ENCODE measurements at places on chromosomes 6 and 20.

- DNase-seq = no peak
Measured at GRCh38 chr6:4751823-4752464, 24.3 kb upstream of the CDYL start.

- no peak for DNase-seq
Measured at GRCh38 chr6:93749191-93749590, 329.8 kb upstream of the EPHA7 start.

DNA sequence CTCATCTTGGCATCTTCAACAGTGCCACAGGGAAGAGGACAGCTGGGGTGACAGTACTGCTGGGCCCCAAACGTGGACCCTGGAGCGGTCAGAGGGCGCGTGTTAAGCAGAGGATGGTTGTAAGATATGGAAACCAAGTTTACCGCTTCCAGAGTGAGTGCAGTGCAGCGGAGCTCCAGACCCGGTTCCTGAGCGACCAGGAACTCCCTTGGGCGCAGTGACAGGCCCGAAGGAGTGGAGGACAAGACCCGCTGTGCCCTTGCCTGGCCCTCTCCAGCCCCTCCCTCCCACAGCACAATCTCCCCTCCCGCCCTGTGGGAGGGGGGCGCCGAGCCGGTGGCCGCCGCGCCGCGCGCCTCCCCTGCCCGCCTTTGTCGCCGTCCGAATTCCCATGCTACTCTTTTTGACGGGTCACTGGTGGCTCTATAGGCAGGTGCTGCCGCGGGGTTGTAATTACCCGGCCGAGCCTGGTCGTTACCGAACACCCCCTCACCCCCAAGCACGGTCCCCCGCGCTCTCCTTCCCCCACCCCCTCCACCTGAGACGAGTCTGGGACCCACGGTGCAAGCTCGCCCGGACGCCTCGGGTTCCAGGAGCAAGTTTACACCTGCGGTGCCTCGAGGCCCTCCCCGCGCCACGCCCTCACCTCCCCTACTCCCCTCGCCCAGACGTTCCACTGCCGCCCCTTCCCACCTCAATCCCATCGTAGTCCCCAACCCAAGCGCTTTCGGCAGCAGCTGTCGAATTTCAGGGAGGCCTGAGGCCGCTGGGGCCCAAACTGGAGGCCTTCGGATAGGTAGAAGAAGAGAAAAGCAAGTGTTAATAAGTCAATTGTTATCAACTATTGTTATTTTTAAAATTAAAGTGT is 3.9 kb downstream of the NR2E1 start:
- DNase-seq = no peak

DNA sequence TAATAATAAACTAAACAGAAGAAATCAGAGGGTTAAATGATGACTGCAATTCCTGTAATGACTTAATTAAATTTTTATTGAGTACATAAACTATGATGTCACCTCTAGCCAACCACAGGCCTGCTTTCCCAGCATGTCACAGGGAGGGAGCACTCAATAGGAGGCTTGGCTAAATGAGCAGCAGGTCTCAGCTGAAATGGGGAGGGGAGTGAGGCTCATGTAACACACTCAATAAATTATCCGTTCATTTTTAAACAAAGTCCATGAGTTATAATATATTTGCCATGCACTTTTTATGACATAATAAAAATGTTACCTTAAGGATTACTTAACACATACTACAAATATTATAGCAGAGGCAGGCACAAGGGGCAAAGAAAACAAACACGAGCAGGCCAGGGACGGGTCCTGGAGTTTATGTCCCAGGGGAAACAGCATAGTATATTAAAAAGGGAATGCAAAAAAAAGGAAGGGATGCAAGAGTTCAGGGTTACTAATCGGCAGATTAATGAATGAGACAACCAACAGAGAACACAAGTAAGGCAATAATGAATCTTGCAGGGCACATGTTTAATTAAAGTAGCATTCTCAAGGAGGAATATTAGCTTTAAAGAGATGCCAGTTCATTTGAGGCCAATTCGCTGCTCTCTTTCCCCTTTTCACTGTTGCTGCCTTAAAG is 27.1 kb upstream of the FAM83C start:
- DNase-seq = no peak

DNA sequence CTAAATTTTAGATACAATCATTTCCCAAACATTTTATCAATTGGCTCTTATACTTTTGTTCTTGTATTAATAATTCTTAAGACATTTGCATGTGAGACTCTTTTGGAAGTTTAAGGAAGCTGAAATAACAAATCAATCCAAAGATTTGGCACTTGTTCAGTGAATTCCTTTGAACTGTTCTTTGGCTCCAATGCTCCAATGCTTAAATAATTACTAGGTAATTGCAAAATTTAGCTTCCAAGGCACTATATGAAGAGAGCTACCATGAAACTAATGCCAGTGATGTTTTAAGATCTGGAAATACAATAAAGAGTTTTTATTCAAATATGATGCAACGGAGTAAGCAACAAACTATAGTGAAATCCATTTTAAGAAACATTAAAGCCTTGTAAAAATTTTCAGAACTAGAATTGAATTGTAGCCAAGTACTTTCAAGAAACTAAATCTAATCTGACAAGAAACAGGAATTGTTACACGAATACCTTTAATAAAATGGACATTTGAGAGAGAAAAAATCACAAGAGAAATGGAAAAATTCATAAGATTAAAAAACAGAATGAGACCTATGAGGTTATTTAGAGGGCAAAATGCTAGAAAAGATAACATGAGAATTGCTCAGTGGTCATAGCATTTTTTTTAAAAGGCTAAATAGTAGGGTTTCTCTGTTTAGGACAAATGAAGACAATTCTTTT is 43.6 kb upstream of the SMLR1 start:
- no peak for DNase-seq

DNA sequence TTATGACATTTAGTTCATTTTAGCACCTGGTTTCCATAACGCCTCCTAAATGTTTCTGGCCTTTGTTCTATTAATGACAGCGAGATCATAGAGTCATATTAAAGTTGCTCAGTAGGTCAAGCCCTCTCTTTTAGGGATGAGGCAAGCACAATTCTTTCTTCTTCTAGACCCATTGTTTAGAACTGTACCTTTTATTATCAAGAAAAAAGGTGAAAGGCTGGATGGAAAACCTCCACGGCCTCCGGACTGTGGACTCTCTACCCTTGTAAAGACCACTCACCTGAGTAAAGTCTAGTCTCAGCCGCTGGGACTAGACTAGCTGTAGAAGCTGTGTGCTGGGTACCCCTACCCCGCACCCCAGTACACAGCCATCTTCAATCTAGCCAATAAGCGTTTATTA is 6.0 kb upstream of the AFDN start:
- DNase-seq = no peak

DNA sequence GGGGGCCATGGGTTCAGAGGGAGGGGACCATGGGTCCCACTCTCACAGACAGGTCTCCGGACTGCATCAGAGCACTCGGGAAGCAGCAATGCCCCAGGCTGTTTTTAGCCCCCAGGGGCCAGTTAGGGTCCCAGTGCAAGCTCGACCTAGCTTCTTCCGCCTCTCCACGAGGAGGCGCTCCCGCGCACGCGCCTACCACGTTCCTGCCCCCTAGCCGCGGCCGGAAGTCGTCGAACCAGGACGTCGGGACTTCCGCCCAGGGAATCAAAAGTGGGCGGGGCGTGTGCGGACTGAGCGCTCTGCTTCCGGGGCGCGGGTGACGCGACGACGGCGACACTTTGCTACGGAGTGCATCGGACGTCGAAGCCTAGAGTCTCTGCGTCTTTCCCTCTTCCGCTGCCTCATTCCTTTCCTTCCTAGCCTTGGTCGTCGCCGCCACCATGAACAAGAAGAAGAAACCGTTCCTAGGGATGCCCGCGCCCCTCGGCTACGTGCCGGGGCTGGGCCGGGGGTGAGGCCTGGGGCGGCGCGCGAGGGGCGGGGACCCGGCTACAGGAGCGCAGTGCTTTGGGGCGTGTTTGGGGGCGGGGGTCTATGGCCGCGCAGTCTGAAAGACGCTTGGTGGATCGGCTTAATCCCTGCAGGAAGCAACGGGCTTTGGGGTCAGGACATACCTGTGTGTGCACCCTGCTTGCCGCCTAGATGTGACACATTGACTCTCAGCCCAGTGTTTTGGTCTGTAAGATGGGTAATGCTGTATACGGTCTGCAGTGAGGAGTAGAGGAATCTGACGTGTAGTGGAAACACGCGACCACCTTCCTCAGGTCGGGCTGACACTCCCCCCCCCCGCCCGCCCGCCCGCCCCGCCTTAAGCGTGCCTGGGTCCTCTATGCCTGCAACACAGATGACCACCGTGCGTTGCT is at the start of gene PRPF6:
TSS of gene PRPF6 (plus strand) at position 327 of the 923 bp plus-strand sequence. CDS start at position 441, 114 bp downstream.
- DNase-seq = peak; percentile 94

DNA sequence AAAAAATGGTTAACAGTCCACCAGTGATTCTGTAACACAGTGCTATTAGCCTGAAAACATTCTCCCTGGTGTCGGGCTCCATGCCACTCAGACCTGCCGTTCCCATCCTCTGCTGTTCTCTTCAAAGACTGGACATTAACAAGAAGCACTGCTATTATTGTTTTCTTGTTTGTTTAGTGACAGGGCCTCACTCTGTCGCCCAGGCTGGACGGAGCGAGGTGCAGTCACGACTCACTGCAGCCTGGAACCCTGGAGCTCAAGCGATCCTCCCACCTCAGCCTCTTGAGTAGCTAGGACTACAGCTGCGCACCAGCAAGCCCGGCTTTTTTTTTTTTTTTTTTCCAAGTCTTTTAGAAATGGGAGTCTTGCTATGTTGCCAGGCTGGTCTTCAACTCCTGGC is 9.6 kb downstream of the RMND1 start:
- no peak for DNase-seq

DNA sequence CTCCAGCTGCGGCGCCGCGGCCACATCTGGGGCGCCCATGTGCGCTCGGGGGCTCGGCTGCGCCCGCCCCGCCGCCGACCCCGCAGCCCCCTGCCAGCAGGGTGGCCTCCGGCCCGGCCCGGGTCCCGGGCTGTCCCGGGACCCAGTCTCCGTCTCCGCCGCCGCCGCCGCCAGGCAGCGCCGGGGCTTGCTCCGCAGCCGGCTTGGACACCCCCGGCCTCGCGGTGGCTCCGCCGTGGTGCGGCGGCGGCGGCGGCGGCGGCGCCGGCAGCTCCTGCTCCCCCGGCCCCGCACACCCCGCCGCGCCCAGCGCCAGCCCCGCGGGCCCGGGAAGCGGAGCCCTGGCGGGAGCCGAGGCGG is 219 bp downstream of the ISM1 start:
- DNase-seq = no peak

GRCh38 chr6:138979365-138979764 is 8.7 kb downstream of the REPS1 start:
- DNase-seq = no peak

DNA sequence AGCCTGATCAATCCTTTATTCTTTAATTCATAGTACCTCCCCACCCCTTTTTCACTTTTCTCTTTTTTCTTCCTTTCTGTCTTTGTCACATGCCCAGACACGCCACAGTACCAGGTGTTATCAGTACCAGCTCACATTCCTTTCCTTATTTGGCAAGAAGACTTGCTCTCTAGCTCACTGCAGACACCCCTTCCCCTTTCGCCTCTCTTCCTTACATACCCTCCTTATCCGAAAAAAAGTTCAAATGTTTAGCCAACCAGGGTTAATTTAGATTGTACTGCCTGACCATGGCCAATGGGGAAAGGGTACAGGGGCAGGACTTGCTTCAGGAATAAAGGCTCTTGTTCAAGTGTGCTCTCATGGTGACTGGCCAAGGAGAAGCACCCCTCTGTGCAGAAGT is 9.3 kb upstream of the SIRPB2 start:
- no peak for DNase-seq

GRCh38 chr6:50821441-50822077 is 2.9 kb downstream of the TFAP2B start:
- DNase-seq = no peak

- no peak for DNase-seq
Measured at GRCh38 chr6:142291512-142291911, 10.3 kb upstream of the ADGRG6 start.

DNA sequence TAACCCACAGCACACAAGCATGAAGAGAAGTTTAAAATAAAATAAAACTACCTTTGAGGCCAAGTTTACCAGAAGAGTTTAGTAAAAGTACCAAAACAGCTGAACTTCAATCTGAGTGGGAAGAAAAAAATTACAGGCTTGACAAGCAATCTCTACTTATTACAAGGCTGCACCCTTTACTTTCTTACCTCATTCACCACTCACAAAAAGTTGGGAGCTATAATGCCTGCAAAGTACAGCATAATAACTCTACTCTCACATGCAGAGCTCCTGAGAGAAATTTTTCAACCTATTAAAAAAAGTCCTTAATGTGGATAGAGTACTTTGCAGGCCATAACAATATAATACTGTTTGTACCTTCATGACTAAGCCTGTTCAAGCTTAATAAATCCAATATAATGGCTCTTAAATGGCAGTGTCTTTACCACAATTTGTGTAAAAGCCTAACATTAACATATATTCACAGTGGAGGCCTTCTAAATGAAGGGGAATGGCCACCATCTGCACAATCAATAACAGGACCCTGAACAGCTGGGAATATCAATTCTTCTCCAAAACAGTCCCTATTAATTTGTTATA is 103.1 kb downstream of the DST start:
- no peak for DNase-seq

DNA sequence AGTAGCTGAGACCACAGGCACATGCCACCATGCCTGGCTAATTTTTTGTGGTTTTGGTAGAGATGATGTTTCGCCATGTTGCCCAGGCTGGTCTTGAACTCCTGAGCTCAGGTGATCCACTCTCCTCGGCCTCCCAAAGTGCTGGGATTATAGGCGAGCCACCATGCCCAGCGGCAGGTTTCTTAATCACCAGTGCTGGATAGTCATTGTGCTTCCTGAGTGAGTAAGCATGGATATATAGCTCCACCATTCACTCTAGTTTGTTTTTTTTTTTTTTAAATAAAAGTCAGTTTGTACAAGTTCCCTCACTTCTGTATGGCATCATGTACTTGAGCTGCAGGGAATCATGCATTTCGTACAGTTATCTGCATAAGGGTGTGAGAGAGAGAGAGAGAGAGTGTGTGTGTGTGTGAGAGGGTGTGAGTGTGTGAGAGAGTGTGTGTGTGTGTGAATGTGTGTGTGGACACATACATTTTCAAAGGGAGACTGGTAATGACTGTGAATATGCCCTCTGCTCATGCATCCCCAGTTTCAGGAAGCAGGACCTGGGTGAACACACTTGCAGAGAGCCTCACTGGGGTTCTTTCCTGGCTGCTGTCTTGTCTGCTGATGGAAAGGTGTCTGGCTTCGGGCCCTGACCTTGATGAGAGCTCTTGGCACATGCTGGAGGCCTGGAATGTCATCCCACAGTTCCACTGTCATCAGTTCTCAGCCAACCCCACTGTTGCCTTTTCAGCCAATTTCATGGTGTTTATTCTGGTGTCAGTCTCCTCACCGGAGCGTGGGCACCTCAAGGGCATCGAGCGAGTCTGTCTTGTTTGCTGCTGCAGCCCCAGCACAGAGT is 65.0 kb upstream of the XRN2 start:
- DNase-seq = no peak

- DNase-seq = peak; percentile 86
Measured at GRCh38 chr6:106829451-106829850, 145.1 kb downstream of the CD24 start.

DNA sequence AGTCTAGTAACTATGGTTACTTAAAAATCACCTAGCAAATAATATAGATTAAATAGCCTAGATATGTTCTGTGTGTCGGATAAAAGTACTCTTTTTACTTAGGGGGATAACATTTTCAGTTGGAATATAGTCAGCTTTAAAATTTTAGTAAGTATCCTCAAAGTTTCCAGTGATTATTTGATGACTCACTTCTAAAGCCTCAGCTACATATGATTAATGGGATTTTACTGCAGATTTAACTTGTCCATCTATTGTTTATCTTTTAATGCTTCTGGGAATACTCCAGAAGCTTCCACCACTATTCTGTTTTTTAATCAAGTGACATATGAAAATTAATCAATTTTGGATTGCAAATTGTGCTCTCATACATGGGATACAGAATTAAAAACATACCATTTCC is 8.7 kb upstream of the TENT5A start:
- no peak for DNase-seq

- no peak for DNase-seq
Measured at GRCh38 chr6:19127081-19127480, 710.1 kb upstream of the ID4 start.

All from CMK (cell line).